Effector memory CD4-positive, alpha-beta T cell (primary cell): ENCODE measurements at places on chromosomes 6 and 20.

DNA sequence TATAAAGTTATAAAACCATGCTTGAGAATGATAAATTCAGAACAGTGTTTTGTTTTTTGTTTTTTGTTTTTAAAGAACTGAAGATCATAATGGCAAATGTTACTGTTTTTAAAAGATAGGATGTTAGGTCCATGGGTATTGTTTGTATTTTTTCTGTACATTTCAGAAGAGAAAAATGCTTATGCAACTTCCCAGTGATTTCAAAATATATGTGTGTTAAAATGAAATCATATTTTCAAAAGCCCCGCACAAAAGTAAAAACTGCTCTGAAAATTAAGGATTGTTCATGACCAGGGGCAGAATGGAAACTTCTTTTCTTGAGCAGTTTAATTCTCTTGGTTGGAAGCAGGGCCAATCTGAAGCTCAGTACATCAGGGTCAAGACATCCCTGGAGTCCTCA is 109.2 kb upstream of the SIRPG start:
- no peak for DNase-seq

DNA sequence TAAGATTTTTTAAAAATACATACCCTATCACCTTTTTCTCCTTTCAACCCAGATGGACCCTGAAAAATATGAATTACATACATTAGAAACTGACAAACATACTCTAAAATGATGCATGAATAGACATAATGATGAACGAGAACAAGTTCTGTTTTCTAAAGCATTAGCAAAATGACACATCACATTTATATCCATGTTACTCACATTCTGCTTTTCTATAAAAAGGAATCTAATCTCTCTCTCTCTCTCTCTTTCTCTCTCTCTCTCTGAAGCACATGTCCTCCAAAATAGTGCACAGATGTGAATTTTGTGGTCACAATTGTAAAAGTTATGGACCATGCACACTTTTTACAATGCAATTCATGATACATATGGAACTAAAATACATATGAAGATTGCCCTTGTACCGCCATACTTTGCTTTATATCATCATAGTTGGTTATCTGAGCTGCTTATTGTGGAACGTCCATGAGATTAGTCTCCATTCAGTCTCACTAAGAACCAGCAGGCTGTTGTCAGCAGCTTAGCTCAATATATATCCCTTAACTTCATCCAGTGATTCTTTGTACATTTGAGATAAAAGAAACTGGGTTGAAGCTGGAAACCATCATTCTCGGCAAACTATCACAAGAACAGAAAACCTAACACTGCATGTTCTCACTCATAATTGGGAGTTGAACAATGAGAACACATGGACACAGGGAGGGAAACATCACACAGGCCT is 114.2 kb downstream of the COL12A1 start:
- no peak for DNase-seq

GRCh38 chr6:128870746-128871145 is 12.2 kb upstream of the LAMA2 start:
- no peak for DNase-seq

- DNase-seq: no peak
Measured at GRCh38 chr6:116963972-116964371, 86.9 kb downstream of the RFX6 start.

- no peak for DNase-seq
Measured at GRCh38 chr6:72287801-72288200, 334.1 kb upstream of the KCNQ5 start.

- DNase-seq: no peak
Measured at GRCh38 chr6:44367681-44368080, 19.8 kb upstream of the CDC5L start.

DNA sequence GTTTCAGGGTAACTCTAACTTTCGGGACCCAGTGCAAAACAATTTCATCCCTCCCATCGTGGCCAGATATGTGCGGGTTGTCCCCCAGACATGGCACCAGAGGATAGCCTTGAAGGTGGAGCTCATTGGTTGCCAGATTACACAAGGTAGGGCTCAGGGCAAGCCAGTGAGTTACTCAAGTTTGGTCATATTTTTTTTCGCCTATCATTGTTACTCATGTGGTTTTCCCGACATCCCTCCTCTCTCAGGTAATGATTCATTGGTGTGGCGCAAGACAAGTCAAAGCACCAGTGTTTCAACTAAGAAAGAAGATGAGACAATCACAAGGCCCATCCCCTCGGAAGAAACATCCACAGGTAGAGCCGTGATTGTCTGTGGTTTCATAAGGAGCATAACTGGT is 58.2 kb downstream of the DCBLD1 start:
- DNase-seq: no peak
